ENCODE measurements at places on chromosomes 5 and 9. TPM values are rescaled to one million over a fixed set of nuclear protein-coding genes. Genes with fewer than 3 reads are reported as not detected.

DNA sequence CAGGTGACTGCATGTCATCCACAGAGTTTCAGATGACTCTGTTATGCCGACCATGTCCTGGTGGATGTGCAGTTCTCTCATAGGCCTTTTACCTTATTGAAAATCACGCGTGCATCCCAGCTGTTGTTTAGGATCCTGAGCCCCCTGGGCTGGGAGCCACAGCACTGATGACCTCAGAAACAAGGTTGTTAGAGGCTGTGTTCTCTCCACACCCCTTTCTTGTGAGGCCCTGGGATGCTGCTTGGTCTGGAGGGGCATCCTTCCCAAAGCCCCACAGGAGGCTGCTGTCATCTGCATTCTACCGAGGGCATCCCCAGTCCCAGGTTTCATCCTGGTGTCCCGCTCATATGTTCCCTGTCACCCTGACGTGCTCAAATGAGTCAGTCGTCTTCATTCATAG lies 76.5 kb upstream of the IRX4 start:
- DNase-seq: no peak

- no peak for DNase-seq
These were observed 126.9 kb upstream of the ATP10B start for GRCh38 chr5:160978944-160979343.

The FBXL7 gene
- total RNA-seq: 1.6 TPM

The NR4A3 gene
- total RNA-seq: 3.9 TPM

The CNTNAP3 gene
- 0.62 TPM for total RNA-seq

DNA sequence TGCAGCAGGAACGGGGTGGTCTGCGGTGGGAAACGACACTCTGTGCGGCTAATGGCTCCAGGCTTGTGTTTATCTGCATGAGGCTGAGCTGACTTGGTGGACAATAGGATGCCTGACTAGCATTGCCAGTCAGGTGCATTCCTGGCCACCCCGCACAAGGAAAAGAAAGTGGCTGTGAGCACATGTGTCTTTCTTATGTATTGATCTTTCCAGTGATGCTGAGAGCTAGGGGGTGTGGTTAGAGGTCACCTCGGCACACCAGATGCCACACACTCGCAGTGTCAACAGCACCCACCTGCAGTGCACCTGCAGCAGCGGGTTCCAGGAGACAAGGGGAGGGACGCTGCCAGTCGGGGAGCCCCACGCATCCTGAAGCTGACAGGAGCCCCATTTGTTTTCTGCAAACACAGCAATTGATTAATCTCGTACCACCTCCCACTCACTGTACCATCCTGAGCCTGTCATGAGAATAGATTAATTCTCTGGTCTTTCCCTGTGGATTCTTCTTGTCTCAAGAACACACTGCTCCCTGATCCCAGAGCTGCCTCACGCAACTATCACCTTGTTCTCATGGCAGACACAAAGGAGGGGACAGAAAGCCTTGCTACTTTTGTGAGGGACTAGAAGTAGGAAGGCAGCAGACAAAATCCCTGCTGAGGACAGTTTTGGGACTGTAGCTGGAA lies 251.7 kb upstream of the WWC1 start:
- no peak for DNase-seq

All from colonic mucosa (tissue), 4 donors.